Hair follicular keratinocyte (primary cell): ENCODE measurements at places on chromosomes 6 and 20. TPM values are rescaled to one million over a fixed set of nuclear protein-coding genes. Genes with fewer than 3 reads are reported as not detected.

The NKX2-4 gene
- total RNA-seq, result not detected in 2 replicates

The SLCO4A1 gene
- total RNA-seq, result 0.38 and 0.55 TPM in 2 replicates

The PLAGL1 gene
- 0.62 and 3.6 TPM in 2 replicates for total RNA-seq

The ZNF831 gene
- not detected in 2 replicates for total RNA-seq

The SLC32A1 gene
- total RNA-seq, result not detected in 2 replicates

The BPIFB1 gene
- not detected in 2 replicates for total RNA-seq

The ZC2HC1B gene
- not detected in 2 replicates for total RNA-seq

The SLC17A5 gene
- 4.1 and 7.0 TPM in 2 replicates for total RNA-seq

The DCBLD1 gene
- 29.3 and 41.1 TPM in 2 replicates for total RNA-seq

The CLPSL2 gene
- total RNA-seq, result not detected in 2 replicates

The RIMS1 gene
- under 0.01 and 0.08 TPM in 2 replicates for total RNA-seq
